Panc1 (cell line): ENCODE measurements at places on chromosomes 5 and 9. TPM values are rescaled to one million over a fixed set of nuclear protein-coding genes. Genes with fewer than 3 reads are reported as not detected.

DNA sequence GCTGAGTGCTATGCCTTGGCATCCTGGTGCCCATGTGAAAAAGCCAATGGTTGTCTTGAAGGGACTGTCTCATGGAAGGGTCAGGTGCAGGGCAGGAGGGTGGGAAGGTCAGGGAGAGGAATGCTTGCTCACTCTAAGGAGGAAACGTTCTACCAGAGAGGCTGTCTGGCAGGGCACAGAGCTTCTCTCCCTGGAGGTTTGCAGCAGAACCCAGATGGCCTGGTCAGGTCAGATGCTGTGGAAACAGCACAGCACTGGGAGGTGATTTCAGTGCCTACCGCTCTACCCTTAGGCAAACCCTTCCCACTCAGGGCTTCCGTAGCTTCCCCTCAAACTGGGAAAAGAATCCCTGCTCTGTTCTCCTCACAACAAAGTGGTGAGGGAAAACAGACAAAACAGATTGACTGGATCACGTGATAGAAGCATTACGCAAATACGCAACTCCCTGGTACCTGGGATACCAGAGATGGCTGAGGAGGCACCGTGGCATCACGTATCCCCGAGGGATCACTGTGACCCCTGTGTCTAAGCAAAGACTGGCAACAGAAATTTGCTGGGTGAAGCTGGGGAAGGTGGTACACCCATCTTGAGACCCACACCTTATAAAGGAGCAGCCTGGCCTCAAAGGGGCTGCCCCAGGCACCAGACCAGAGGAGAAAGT is 3.9 kb upstream of the MGAT1 start:
- no peak for DNase-seq
- peak overlapping the region; percentile 94 for H3K27ac ChIP-seq
- no peaks in the 10 kb centered on the region for H3K27me3 ChIP-seq
- H3K4me3 ChIP-seq = peak overlapping the region; percentile 89
- no peaks in the 10 kb centered on the region for H3K36me3 ChIP-seq

DNA sequence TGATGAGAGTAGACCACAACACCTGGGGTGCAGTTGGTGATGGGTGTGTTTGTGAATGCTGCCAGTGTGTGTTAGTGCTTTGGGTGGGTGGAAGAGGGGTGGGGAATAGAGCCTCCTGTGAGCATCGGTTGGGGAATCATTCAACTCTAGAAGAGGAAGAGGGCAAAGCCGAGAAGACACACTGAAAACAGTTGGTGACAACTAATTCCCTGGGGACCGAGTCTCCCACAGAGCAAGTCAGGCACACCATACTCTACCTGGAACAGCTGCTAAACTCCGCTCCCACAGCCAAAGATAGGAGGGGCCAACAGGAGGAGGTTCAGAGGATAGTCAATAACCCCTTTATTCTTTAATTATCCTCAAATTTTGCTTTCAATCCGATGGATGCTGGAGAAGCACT is 1.6 kb upstream of the ARHGEF39 start:
- H3K27ac ChIP-seq = peak overlapping the region; percentile 97; the same call in 1 of the 2 replicates
- H3K4me1 ChIP-seq = peaks cover 38% of the 10 kb centered on the region
- no peak for DNase-seq
- H3K4me3 ChIP-seq = no peak overlapping the region

The LCP2 gene
- 0.36 TPM for total RNA-seq

DNA sequence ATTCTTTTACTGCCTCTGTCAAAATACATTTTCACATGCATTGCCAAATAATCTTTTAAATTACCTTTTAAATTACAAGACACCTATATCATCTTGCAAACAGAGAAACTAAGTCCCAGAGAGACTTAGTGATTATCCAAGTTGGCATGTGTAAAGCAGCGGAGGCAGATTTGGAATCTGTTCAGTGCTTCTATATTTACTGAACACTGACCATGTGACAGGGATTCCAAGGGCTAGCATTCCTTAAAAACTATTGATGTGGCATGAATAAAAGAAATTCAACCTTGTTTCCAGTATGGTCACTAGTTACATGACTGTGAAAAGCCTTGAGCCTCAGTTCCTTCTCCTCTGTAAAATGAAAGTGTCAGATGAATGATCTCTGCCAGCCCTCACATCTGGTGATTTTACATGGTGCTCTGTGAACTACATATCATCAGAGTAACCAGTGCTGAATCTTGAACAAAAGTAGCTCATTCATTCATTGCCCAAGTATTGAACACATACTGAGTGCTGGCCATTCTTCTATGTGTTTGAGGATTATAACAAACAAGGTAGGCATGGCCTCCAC is 71.9 kb upstream of the PPP1R2B start:
- no peak overlapping the region for H3K27ac ChIP-seq
- H3K36me3 ChIP-seq = no peaks in the 10 kb centered on the region
- H3K4me3 ChIP-seq = no peak overlapping the region
- no peaks in the 10 kb centered on the region for H3K27me3 ChIP-seq
- no peaks in the 10 kb centered on the region for H3K4me1 ChIP-seq
- no peak for DNase-seq

The CCDC192 gene
- total RNA-seq = not detected

- H3K27ac ChIP-seq = no peak overlapping the region
- H3K4me3 ChIP-seq = no peak overlapping the region
- no peaks in the 10 kb centered on the region for H3K4me1 ChIP-seq
- H3K27me3 ChIP-seq = no peaks in the 10 kb centered on the region
These were observed 64.6 kb downstream of the PTCH1 start for GRCh38 chr9:95452176-95452575.

DNA sequence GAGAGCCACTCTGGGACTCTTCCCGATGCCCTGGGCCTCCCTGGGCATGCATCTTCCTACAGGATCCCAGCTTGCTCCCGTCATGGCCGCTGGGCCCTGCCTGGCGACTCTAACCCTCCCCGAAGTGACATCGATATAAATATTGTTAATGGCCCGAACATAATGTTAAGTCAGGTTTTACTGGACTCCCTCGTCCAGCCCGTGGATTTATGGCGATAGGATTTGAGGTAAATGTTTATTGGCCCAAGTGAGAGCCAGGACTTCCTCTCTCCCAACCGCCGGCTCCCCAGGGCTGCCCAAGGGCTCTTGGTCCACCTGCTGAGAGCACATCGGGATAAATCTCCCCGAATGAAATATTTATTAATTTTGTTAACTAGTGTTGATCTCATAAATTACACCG is 246.3 kb downstream of the PBX3 start:
- no peak overlapping the region for H3K27ac ChIP-seq
- no peaks in the 10 kb centered on the region for H3K4me1 ChIP-seq
- H3K4me3 ChIP-seq = no peak overlapping the region
- DNase-seq = no peak
